ENCODE measurements at places on chromosomes 5 and 9.

GRCh38 chr5:173567548-173567947 is 48.9 kb downstream of the BOD1 start:
- DNase-seq: no peak

DNA sequence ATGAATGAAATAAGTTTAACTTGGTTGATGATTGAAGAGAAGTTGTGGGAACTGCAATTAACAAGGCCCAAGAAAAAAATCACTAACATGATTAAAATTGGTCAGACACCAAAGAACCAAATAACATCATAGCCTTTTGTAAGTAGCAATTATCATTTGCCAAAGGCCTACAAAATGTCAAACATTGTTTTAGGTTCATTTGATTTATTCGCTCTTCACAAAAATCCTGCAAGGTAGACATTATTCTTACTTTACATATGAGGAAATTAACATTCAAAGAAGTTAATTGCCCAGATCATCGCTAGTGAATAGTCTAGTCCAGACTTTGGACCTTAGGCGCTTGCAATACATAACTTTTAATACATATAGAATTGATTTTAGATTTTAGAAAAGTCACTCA is 2.6 kb downstream of the POLK start:
- DNase-seq: no peak

- no peak for DNase-seq
These were observed 165.2 kb downstream of the SLC25A46 start for GRCh38 chr5:110903966-110904365.

GRCh38 chr5:110768138-110768860 is 29.5 kb downstream of the SLC25A46 start:
- DNase-seq: no peak

- DNase-seq: no peak
These were observed 283.7 kb upstream of the NR4A3 start for GRCh38 chr9:99537996-99538395.

DNA sequence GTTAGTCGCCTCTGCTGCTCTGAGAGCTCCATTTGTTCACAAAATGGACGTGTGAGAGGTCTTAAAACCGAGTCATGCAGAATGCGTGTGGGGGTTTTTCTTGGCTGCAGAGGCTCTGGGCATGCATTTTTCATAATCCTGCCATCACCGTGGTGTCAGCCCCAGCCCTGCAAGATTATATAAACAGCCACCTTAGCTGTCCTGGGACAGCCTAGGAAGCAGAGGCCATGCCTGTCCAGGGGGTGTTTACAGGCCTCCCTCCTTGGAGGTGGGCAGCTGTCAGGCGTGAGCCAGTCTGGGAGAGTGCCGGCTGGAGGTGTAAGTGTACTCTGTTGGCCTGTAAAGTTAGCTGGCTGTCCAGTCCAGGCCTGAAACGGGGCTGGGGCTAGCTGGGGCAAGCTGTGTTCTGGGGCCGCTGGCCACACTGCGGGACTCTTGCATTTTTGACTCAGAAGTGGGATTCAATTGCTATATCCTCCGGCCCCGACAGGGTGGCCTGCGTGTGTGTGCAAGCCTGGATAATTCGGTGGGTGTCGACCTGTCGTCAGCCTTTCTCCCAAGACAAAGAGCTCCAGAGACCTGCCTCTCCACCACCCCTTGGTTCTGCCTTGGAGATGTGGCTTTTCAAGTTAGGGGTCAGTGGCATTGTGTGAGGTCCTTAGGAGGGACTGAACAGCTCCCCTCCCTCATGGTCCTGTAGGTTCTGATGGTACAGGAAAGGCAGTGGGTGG is 2.4 kb downstream of the WNK2 start:
- DNase-seq: peak; percentile 24

- DNase-seq: no peak
These were observed 37.5 kb upstream of the ZFYVE16 start for GRCh38 chr5:80370390-80370789.

GRCh38 chr9:21056931-21057330 is 20.8 kb downstream of the IFNB1 start:
- no peak for DNase-seq

- no peak for DNase-seq
These were observed 290.3 kb downstream of the EBF1 start for GRCh38 chr5:158809310-158809850.

DNA sequence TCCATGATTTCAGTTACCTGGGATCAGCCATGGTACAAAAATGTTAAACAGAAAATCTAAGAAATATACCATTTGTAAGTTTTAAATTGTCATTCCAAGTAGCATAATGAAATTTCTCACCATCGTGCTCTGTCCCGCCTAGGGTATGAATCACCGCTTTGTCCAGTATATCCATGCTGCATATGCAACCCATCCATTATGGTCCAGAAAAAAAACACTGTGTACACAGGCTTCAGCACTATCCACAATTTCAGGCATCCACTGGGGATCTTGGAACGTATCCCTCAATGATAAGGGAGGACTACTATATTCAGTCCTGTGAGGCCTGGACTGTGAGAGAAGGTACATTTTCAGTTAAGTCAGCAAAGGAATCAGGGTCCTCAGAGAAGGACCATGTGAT is 37.6 kb upstream of the HNRNPA0 start:
- DNase-seq: no peak

GRCh38 chr9:17907779-17908508 is 329.1 kb downstream of the SH3GL2 start:
- DNase-seq: no peak

DNA sequence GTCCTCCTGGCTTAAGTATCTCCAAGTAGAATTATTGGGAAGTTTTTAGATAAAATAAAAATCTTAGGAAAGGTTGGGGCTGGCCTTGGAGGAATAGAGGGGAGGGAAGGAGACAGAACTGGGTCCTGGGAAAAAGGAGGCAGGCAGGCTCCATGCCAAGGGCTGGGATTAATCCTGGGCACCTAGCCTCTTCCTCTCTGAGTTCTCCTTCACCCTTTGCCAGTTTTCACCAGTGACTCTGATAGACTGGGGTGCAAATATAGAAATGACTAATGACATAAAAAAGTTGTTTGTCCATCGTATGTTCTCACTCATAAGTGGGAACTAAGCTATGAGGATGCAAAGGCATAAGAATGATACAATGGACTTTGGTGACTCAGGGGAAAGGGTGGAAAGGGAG is 81.9 kb downstream of the RMI1 start:
- DNase-seq: no peak

DNA sequence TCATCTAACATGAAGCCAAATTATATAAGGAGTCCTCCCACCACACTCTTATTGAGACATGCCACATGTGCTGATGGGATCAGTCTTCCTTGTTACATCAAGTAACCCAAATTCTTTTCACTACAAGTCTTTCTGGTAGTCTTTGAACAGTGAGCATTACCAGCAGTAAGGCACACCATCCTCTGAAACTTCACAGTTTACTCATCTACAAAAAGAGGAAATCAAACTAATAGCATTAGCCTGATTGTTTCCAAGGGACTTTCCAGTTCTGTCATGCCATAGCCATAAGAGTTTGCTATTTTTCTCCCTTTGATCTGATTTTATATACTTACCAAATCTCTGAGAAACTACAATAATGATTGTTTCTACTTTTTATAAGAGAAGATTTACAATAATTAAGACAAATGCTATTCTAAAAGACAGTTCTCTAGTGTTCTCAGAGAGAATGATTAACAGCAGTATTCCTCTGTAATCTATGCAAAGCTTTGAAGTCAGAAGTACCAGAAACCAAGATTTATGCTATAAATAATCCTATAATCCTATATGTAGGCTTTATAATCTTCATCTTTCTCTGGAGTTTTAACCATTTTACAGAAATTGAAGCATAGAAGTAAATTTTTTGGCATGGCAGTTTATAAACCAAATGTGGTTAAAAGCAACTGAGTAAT is 166.2 kb upstream of the ACO1 start:
- DNase-seq: no peak

DNA sequence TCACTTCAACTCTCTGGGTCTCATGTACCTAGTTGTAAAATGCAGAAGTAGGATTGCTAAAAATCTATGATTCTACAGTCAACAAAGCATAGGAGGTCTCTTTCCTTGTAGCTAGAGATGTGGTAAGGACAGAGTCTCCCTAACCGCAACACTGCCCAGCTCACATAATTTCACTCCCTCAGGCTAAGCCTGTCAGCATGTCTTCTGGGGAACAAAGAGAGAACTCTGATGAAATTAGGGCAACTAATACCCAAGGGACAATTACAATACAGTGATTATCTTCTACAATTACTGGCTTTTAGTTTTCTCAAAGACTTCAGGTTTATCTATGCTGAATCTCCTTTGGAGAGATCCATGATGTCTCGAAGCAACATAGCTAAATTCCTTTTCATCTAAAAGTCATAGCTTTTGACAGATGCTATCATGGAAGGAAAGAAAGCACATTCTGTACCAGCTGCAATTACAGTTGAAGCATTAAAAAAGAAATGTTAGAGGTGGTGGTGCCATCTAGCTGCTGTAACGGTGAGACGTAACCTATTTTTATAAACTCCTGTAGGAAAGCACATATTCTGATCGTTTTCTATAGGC is 141.1 kb upstream of the TARS1 start:
- DNase-seq: peak; percentile 67

GRCh38 chr5:168941901-168942300 is 359.0 kb downstream of the SLIT3 start:
- peak; percentile 46 for DNase-seq

GRCh38 chr9:114216081-114216480 is 60.7 kb downstream of the COL27A1 start:
- DNase-seq: no peak

- no peak for DNase-seq
These were observed 63.7 kb upstream of the FANCC start for GRCh38 chr9:95381221-95381620.

GRCh38 chr5:62299101-62299500 is 6.9 kb upstream of the KIF2A start:
- no peak for DNase-seq

DNA sequence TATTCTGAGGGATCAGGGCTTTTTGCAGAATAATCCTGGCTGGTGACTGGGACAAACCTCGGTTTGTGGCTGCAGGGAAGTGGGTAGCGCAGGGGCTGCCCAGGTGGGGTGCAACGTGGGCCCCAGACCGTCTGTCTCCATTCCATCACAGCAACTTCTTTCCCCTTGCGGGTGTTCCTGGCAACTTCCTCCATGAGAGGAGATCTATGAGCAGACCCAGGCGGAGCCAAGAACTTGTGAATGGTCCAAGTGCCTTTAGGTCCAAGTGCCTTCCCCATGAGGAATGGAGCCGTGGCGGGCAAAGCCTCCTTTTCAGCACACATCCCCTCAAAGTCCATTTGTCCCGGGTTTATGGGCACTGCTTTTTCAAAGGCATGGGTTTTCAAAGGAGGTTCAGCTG is 136.5 kb downstream of the PHF2 start:
- no peak for DNase-seq

- DNase-seq: no peak
These were observed 11.8 kb downstream of the BTNL8 start for GRCh38 chr5:180910735-180911134.

DNA sequence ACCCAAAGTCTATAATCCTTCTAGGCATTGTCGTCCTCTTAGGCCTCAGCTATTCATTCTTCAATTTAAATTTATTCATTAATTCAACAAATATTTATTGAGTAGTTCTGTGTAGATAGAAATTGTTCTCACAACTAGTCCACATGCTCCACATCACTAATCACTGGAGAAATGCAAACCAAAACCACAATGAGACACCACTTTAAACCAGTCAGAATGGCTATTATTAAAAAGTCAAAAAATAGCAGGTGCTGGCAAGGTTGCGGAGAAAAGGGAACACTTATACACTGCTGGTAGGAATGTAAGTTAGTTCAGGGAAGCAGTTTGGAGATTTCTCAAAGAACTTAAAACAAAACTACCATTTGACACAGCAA is 51.1 kb upstream of the TNFSF15 start:
- no peak for DNase-seq

DNA sequence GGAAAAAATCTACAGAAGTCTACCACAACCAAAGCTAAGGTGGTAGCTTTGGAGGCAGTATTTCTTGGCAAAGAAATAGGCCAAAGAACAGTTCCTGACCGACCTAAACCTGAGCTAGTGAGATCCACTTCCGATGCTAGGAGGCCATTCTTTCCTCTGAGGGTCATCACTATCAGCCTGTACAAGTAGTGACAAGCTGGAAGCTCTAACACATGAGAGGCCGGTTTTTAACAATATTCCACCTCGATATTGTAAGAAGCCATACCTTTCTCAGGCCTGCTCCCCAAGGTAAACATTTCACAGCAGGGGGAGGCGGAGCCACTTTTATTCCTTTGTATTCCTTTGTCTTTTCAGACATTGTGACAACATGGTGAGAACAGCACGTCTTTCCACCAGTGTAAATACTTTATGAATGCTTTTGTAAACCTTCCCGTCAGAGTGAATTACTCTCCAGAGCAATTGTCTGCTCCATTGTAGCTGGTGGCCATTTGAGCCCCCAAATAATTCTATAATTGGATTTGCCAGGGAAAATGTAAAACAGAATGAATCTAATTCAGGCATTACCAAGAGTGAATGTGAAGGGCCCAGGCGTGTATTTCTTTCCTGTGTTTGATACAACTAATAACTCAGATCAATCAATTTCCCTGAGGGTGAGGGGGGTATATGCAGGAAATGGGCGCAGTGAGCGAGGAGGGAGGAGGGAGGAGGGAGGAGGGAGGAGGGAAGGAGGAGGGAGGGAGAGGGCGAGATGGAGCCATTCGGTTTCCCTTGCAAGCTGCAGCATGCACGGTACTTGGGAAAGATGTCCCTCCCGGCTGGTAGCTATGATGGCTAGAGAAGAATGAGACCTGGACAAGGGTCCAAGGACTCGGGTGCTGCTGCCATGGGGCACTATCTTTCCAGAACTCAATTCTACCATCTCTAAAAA is 166.6 kb downstream of the CDK5RAP2 start:
- DNase-seq: peak; percentile 27

- DNase-seq: no peak
These were observed 110.9 kb upstream of the IL6ST start for GRCh38 chr5:56105511-56106291.

DNA sequence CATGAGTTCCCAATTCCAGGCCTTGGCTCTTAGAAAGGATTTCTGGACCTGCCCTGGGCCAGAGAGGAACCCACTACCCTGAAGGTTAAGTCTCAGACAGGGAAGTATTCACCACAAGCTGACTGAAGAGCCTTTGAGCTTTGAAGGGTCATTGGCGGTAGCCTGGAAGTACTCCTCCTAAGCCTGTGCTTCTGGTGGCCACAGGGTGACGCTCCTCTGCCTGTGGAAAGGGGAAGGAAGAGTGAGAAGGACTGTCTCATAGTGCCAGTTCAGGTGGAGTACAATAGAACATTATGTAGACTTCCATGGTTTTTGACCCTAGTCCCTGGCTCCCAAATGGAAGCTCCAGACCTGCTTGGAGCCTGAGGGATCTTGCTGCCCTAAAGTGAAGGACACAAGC is 1233.2 kb upstream of the CDH6 start:
- DNase-seq: no peak

DNA sequence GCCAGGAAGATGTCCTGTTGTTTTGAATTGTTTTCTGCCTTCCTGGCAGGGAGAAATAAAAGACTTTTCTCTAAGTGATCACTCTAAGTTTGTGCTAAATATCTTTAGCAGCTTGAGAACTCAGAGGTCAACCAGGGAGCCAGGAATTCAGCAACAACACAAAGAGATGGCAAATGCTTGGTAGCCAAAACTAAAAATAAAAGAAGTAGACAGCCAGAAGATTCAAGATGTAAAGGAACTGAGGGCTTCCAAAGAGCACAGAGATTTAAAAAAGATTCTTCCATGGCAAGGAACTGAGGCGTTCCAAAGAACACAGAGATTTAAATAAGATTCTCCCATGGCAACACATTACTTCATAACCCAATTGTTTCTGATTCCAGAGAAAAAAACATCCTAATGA is 9.6 kb downstream of the DNAH5 start:
- no peak for DNase-seq
